Inflammatory macrophage (primary cell): ENCODE measurements at places on chromosomes 12 and 14.

DNA sequence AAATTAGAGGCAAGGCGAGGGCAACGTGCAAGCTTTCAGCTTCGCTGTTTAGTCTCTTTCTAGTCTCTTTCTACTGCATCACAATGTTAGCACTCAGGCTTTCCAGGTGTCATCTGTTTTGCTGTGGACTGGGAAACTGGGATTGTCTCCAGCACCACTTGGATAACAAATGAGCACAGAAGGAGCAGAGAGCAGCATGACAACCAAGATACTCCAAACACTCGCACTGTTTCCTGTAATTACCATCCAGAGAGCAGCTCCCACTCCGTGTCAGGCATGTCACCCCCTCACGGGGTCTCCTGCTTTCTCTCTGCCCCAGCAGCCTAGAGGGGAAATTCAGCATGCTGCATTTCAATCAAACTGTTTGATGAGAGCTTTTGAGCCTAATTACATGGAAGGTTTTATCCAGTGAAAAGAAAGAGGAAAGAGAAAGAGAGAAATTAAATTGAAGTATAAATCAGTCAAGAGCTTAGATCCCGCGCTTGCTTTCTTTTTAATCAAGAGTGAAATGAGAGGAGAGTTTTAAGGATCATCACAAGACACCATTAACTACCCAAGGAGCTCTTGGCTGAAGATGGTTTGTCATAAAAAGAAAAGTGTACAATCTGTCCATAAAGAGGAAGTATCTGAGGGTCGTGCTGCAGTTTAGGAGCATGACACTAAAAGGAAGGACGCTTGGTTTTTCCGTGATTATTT, 917.7 kb downstream of the DIO2 start:
- no peak for DNase-seq

- DNase-seq, result no peak
Observed at GRCh38 chr12:43029971-43030370, 440.4 kb upstream of the PRICKLE1 start.

GRCh38 chr14:88346048-88346639, 23.1 kb upstream of the KCNK10 start:
- DNase-seq, result no peak

DNA sequence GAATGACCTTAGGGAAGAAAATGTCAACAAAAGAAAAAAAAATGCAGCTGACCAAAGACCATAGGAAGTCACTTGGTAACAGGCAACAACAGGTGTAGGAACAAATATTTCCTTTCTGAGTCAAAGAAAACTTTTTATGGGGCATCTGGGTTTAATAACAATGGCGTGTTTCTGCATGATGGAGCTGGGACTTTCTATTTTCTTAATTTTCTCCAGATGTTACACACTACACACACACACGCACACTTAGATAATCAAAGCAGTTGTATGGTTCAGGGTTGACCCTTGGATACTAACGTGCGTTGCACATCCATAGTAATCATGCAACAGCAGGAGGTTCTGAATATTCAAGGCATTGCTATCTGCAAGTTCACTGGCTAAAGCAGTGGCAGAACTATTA, 47.9 kb upstream of the NTF3 start:
- no peak for DNase-seq

DNA sequence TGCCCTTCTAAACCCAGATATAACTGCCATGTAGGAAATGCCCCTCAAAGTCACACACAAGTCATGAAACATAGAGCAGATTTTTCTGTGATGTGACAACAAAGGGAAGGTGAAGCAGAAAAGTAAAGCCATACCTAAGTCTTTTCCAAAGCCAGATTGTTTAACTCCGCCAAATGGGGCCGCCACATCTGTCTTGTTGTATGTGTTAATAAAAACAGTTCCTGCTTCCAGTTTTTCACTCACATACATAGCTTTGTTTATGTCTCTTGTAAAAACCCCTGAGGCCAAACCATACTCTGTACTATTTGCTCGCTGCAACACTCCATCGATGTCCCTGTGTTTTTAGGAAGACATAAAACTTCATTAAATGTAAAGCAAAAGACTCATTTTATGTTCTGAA, 40.3 kb downstream of the NOPCHAP1 start:
- no peak for DNase-seq

DNA sequence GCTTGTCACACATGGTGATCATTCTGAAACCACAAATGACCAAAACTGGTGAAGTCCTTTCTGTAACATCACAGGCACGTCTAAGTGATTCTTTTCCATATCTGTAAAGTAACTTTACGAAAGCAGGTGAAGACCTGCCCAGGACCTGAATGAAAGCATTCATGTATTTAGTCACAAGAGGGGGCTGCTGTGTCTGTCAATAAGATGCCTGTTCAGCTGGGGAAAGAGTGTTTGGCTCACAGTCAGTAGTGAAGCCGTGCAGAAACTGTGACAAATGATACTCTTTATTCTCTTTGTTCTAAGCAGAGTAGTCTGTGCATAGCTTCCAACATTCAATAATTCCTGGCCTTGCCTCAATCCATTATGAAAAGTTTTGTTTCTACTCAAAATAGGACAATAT, 373.5 kb upstream of the OR4E1 start:
- no peak for DNase-seq

- DNase-seq, result no peak
Observed at GRCh38 chr14:32497248-32497647, 168.2 kb downstream of the AKAP6 start.
